HuH-7 (cell line): ENCODE measurements at places on chromosomes 7 and 10.

DNA sequence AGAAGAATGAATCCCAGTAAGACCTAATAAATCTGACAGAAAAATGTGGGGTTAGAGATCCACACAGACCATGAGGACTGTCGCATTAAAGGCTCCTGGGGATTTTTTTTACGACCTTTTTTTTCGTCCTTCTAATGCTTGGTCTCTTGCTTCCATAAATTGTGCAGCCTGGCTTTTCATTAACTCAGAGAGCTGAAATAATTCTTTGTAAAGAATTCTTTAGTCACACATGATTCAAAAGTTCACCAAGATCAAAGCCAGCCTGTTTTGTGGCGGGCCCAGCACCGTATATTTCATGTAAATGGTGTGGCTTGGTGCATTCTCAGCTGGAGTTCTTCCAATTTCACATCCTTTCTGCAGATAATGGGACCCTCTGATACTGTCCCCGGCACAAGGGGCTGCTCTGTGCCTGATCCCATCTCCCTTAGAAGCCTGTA is 206.6 kb upstream of the BMPER start:
- no peak for DNase-seq

DNA sequence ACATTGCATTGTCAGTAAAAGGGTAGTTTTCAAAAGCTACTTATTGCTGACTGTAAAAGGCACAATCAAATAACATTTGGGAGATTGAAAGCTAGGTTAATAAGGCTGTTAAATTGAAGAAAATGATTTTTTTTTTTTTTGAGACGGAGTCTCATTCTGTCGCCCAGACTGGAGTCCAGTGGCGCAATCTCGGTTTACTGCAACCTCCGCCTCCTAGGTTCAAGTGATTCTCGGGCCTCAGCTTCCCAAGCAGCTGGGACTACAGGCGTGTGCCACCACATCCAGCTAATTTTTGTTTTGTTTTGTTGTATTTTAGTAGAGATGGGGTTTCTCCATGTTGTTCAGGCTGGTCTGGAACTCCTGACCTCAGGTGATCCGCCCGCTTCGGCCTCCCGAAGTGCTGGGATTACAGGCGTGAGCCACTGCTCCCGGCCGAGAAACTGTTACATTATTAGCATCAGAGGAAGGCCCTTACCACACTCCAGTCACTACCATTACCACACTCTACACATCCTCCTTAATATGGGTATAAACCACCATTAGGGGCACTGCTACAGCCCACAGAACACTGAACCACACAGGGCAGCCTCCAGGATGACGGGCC is 1.0 kb downstream of the CYP51A1 start:
- no peak for DNase-seq

DNA sequence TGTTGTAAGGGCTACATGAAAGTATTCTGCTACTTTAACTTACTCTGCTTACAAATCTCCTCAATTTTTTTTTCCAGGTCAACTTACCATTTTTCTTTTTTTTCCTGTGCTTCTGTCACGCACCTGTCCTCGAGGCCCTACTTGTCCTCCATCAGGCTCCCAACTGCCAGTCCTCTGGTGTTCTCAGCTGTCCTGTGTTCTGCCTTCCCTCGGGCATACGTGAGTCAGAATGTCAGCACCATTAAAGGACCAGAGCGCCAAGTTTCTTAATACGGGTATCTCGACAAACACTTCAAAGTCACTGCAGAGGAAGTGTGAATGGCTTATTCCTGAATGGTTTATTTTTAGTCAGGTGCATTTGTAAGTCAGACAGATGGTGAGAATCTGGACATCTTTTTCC is at the start of gene TEX47:
Gene TEX47 (minus strand): TSS at position 185 of the 400 bp plus-strand sequence. CDS start 795 bp downstream, outside the sequence.
- DNase-seq = no peak

- DNase-seq = no peak
Measured at GRCh38 chr10:60488111-60488669, 98.5 kb upstream of the ANK3 start.
